Lung microvascular endothelial cell (primary cell): ENCODE measurements at places on chromosomes 13 and 19. TPM values are rescaled to one million over a fixed set of nuclear protein-coding genes. Genes with fewer than 3 reads are reported as not detected.

DNA sequence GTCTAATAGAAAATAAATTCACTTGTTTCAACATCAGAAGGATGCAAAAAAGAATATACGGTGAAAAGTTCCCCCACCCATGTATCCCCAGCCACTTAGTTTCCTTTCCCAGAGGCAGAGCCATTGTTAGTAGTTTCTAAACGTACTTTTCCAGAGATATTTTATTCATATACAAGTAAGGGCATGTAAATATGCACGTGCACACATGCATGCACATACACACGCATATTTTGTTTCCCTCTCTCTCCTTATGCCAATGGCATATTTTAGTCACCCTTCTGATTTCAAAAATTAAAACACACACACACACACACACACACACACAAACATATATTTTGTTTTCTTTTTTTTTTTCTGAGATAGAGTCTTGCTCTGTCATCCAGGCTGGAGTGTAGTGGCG, 147.4 kb downstream of the PDS5B start:
- DNase-seq: no peak

DNA sequence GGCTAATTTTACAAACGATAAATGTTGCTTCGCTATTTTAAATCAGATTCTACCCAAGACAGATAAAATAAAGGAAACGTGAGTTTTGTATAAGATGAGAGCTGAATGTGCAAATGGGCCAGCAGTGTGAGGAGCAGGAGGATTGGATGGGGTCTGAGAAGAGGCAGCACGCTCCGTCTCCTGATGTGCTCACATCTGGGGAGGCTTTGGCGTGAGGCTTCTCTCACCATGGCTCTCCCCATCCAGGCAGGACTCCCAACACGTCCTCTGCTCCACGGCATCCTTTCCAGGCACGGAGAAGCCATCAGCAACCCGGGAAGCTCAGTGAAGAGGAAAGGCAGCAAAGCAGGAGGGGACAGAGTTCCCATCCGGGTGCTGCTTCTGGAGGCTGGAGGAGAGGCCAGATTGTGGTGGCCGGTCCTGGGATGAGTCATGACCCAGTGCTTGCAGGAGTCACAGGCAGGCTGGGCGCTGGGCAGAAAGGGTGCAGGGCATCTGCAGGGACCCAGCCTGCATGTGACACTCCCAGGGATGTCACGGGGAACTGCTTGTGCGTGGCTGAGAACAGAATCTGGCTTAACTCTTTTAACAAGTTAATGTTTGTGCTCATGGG, 47.5 kb downstream of the ZNF536 start:
- DNase-seq: no peak

GRCh38 chr19:32337084-32337808, 8.2 kb upstream of the ZNF507 start:
- DNase-seq: no peak

Gene KPNA3
- total RNA-seq: 27.9 and 28.0 TPM in 2 replicates

GRCh38 chr13:85417807-85418206, 381.4 kb downstream of the SLITRK6 start:
- no peak for DNase-seq

Gene CEACAM3
- not detected in 2 replicates for total RNA-seq

DNA sequence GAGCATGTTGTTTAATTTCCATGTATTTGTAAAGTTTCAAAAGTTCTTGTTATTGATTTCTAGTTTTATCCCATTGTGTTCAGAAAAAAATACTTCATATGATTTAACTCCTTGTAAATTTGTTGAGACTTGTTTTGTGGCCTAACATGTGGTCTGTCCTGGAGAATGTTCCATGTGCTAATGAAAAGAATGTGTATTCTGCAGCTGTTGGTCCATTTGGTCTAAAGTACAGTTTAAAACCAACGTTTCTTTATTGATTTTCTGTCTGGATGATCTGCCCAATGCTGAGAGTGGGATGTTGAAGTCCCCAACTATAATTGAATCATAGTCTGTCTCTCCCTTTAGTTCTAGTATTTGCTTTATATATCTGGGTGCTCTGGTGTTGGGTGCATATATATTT, 34.9 kb upstream of the TPP2 start:
- no peak for DNase-seq

GRCh38 chr13:44231786-44232516, 141.7 kb upstream of the SERP2 start:
- peak; percentile 89 for DNase-seq

DNA sequence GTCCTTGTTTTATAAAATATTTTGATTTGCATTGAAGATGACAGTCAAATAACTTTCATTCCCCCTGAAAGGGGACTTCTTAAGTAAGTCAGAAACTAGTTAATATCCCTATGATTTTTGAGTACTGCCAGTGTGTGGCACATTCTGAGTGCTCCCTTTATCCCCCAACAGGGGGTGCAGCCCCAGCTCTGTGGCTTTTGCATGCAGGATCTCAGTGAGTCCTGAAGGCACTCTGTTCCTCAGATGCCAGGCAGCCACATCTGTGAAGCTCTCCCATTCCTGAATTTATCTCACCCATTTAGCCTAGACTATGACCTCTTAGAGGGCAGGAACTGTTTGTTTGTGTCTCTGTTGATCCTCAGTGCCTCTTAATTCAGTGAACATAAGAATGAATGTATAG, 123.1 kb downstream of the CDK8 start:
- peak; percentile 7 for DNase-seq

Gene KCTD4
- total RNA-seq: not detected in 2 replicates

DNA sequence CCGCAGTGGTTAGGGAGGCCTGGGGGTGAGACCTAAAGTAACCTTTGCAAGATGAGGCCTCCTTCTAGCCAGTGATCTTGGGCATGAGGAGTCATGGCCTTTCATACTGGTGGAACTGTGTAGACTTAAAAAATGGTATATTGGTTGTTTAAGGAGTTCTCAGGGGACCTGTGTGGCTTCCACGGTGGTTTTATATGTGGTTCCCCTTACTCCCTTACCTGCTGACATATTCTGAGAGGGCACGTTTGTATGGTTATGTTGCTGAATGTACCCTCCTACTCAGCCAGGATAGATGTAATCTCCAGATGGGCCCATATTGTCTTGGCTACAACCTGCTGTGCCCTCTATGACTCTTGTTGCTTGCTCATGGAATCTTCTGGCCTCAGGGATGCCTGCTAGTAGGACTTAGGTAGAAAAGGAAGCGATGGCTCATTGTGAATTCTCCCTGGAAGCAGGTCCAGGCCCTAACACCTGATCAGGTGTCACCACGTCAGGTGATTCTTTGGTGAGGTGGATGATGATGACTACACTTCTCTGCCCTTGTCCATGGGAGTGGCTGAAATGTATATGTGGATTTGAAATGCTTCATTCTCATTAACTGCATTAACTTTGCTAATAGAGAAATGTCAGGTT, 1.8 kb downstream of the ZNF460 start:
- DNase-seq: no peak

- no peak for DNase-seq
These were observed 7.5 kb upstream of the DMWD start for GRCh38 chr19:45800070-45800553.

Gene KIR3DL1
- not detected in 2 replicates for total RNA-seq

- peak; percentile 13 for DNase-seq
These were observed 61.0 kb upstream of the SHISA2 start for GRCh38 chr13:26112843-26113242.
